ENCODE measurements at places on chromosomes 12 and 14. TPM values are rescaled to one million over a fixed set of nuclear protein-coding genes. Genes with fewer than 3 reads are reported as not detected.

DNA sequence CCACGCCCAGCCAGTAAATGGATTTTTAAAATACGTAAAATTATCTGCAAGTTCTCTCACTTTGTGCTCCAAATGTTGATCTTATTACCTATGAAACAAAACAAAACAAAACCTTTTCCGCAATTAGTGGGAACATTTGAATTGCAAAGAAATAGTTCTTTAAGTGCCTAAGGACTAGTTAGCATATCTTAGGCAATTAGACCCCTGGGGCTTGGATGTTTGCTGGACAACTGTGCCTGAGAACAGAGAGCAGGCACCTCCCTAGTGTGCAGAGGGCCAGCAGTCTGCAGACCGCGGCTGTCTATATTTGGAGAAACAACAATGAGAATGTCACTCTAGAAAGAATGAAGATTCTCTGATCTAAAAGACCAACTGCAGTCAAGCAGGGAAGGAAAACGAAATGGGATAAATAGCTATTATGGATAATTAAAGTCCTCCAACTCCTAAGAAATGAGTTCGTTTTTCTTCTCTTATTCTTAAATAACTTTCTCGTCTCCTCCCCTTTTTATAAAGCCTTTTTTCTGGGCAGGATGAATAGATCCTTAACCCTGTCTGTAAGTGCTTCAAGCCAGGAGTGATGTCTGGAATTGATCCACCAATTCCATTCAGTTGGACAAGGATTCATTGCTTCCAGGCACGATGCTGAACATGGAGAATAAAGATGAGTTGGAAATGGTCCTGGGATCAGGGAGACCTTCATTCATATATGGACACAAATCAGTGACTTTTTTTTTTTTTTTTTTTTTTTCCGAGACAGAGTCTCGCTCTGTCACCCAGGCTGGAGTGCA lies 16.2 kb downstream of the SLC17A8 start:
- no peaks in the 10 kb centered on the region for H3K4me1 ChIP-seq
- peaks cover 2% of the 10 kb centered on the region for H3K27me3 ChIP-seq
- H3K4me3 ChIP-seq: no peak overlapping the region
- no peak overlapping the region for H3K27ac ChIP-seq
- no peaks in the 10 kb centered on the region for H3K36me3 ChIP-seq

- peaks cover 33% of the 10 kb centered on the region for H3K36me3 ChIP-seq
- no peak overlapping the region for H3K27ac ChIP-seq
- H3K4me1 ChIP-seq: peaks cover 41% of the 10 kb centered on the region
- H3K4me3 ChIP-seq: no peak overlapping the region
- H3K27me3 ChIP-seq: no peaks in the 10 kb centered on the region
Observed at GRCh38 chr14:90966493-90966892, 93.9 kb downstream of the RPS6KA5 start.

Gene ITGB7
- total RNA-seq: 266 TPM

DNA sequence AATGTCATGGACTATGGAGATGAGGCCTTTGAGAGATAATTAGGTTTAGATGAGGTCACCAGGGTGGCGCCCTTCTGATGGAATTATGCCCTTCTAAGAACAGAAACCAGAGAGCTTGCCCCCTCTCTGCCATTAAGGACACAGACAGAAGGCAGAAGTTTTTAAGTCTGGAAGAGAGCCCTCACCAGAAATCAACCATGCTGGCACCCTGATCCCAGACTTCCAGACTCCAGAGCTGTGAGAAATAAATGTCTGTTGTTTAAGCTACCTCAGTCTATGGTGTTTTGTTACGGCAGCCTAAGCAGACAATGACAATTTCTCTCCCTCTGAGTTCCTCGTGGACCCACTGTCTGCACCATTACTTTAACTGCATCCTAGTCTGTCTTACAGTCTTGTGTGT lies 382.0 kb downstream of the GXYLT1 start:
- no peak for DNase-seq
- no peaks in the 10 kb centered on the region for H3K4me1 ChIP-seq
- H3K27ac ChIP-seq: no peak overlapping the region
- H3K27me3 ChIP-seq: no peaks in the 10 kb centered on the region

- H3K27ac ChIP-seq: no peak overlapping the region
- peaks cover 31% of the 10 kb centered on the region for H3K27me3 ChIP-seq
- H3K4me3 ChIP-seq: no peak overlapping the region
- H3K36me3 ChIP-seq: no peaks in the 10 kb centered on the region
- no peaks in the 10 kb centered on the region for H3K4me1 ChIP-seq
Observed at GRCh38 chr14:21162081-21162480, 6.2 kb upstream of the OR5AU1 start.

DNA sequence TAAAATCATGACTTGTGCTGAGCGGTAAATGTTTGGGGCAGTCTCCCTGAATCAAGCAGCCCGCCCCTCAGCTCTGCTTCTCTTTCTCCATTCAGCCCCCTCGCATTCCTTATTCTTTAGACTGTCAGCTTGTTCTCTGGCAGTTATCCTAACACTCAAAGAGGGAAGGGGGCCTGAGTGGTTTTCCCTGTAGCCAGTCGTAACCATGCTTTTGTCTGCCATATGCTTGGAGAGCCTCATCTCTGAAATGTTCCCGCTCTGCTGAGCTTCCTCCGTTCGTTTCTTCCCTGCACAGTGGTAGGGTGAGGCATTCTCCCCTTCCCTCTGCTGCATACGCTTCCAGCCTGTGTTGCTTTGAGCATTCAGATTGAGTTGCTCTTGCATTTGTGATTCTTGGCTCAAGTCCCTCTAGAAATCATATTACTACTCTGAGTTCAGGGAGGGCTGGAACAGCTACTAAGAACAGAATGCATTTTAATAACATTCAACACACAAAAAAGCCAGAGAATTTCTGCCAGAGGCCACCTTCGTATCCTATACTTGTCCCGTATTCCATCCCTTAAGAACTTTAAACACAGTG lies 119.7 kb downstream of the FBXL14 start:
- DNase-seq: no peak
- H3K4me3 ChIP-seq: no peak overlapping the region
- peaks cover 1% of the 10 kb centered on the region for H3K36me3 ChIP-seq
- H3K4me1 ChIP-seq: peaks cover 6% of the 10 kb centered on the region

Gene ACOT4
- total RNA-seq: 1.1 TPM

GRCh38 chr14:38252066-38252710 lies 3.7 kb downstream of the CLEC14A start:
- peaks cover 28% of the 10 kb centered on the region for H3K27me3 ChIP-seq
- H3K36me3 ChIP-seq: no peaks in the 10 kb centered on the region
- no peak overlapping the region for H3K4me3 ChIP-seq
- H3K27ac ChIP-seq: no peak overlapping the region
- DNase-seq: no peak

GRCh38 chr14:56630707-56631106 lies 51.1 kb downstream of the TMEM260 start:
- DNase-seq: no peak
- no peaks in the 10 kb centered on the region for H3K27me3 ChIP-seq
- H3K27ac ChIP-seq: no peak overlapping the region
- H3K4me3 ChIP-seq: no peak overlapping the region
- H3K4me1 ChIP-seq: no peaks in the 10 kb centered on the region

DNA sequence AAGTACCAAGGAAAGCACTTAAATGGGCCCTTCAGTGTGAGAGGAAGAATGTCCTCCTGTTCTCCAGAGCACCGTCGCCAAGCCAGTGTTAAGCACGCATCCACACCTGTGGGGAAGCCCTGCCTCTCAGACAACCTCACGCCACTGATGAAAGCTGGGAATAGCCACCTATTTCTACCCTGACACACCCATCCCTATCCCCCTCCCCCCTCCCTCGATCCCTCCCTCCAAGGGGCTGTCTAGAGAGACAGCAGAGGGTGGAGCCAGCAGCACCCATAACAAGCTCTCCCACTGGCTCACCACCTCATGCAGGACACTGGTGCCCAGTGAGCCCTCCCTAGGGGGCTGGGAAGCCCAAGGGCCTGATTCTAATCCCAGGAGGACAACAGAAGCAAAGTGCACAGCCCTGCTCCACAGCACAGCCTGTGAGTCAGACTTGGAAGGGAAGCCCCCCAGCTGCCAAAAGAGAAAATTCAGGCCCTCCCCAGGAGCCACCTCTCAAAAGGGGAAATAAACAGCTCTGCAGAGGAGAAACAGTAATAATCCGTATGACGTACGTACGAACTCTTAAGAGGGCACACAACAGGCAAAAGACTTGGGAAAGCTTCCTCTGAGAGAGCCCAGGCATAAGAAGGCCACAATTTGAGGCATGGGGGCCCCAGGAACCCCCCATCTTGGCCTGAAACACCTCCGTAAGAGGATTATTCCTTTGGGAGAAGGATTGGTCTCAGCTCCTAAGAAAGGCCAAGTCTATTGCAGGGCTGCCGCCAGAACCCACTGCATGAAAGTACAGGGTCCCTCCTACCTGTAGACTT lies 7.8 kb downstream of the PITPNM2 start:
- peaks cover 22% of the 10 kb centered on the region for H3K4me1 ChIP-seq
- DNase-seq: no peak
- peaks cover 7% of the 10 kb centered on the region for H3K27me3 ChIP-seq

Gene KCNC2
- total RNA-seq: not detected

- no peaks in the 10 kb centered on the region for H3K27me3 ChIP-seq
- no peak overlapping the region for H3K4me3 ChIP-seq
- no peak for DNase-seq
- H3K36me3 ChIP-seq: no peaks in the 10 kb centered on the region
- H3K4me1 ChIP-seq: no peaks in the 10 kb centered on the region
Observed at GRCh38 chr14:43003845-43004244, 1397.2 kb downstream of the LRFN5 start.

GRCh38 chr12:66340131-66340530 lies 37.8 kb downstream of the HELB start:
- H3K27me3 ChIP-seq: no peaks in the 10 kb centered on the region
- no peak for DNase-seq
- H3K36me3 ChIP-seq: peaks cover 59% of the 10 kb centered on the region
- H3K4me1 ChIP-seq: peaks cover 13% of the 10 kb centered on the region
- H3K27ac ChIP-seq: no peak overlapping the region

GRCh38 chr14:32967421-32967820 lies 28.7 kb downstream of the NPAS3 start:
- no peak overlapping the region for H3K4me3 ChIP-seq
- H3K4me1 ChIP-seq: no peaks in the 10 kb centered on the region
- no peaks in the 10 kb centered on the region for H3K27me3 ChIP-seq
- H3K36me3 ChIP-seq: no peaks in the 10 kb centered on the region

- H3K27ac ChIP-seq: no peak overlapping the region
- peaks cover 42% of the 10 kb centered on the region for H3K27me3 ChIP-seq
- H3K4me3 ChIP-seq: no peak overlapping the region
- H3K4me1 ChIP-seq: no peaks in the 10 kb centered on the region
- no peaks in the 10 kb centered on the region for H3K36me3 ChIP-seq
- no peak for DNase-seq
Observed at GRCh38 chr14:64899958-64900357, 14.3 kb upstream of the CHURC1 start.

- peak overlapping the region; percentile 92 for H3K4me3 ChIP-seq
- H3K4me1 ChIP-seq: peaks cover 52% of the 10 kb centered on the region
- peaks cover 25% of the 10 kb centered on the region for H3K36me3 ChIP-seq
- no peaks in the 10 kb centered on the region for H3K27me3 ChIP-seq
Observed at GRCh38 chr12:89525305-89525823, 483 bp downstream of the POC1B start.

DNA sequence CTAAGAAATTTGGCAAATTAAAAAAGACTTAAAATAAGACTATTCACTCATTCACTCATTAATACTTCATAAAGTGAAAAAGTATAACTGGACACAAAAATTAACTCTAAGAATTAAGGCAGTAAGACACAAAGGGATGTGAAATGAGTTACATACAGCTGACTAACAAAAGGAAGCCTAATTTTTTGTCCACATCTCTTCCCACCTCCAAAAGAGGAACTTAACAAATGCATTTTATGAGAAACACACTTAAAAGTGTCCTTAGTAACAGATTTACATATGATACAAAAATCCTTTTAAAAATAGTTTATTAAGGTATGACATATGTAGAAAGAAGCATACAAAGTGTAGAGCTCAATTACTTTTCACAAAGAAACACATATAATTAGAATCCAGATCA lies 88.9 kb downstream of the NUMB start:
- H3K36me3 ChIP-seq: no peaks in the 10 kb centered on the region
- peaks cover 6% of the 10 kb centered on the region for H3K4me1 ChIP-seq
- no peaks in the 10 kb centered on the region for H3K27me3 ChIP-seq
- no peak for DNase-seq
